ENCODE measurements at places on chromosomes 6 and 20.

GRCh38 chr20:57579898-57580447 lies 19.1 kb downstream of the PCK1 start:
- no peak for DNase-seq

GRCh38 chr20:44886266-44886651 lies 754 bp downstream of the YWHAB start:
- DNase-seq: no peak

DNA sequence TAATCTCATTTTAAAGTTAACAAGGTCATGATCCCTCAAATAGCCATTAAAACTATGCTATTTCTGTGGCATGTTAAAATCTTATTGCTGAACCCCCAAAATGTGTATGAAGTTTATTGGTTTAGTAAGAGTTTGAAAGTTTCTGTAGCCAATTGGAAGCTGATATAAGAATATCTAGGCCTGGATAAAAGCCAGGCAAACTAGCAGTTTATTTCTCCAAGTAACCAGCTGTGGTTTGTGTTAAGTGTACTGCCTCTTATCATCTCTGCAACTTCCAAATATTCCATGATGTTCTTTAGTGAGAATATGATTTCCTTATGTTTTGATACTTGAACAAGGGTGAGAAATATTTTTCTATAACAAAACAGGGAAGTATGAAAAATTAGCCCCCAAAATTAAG lies 76.7 kb downstream of the PRSS35 start:
- DNase-seq: no peak

- no peak for DNase-seq
Measured at GRCh38 chr20:32282461-32282860, 5.0 kb downstream of the KIF3B start.

DNA sequence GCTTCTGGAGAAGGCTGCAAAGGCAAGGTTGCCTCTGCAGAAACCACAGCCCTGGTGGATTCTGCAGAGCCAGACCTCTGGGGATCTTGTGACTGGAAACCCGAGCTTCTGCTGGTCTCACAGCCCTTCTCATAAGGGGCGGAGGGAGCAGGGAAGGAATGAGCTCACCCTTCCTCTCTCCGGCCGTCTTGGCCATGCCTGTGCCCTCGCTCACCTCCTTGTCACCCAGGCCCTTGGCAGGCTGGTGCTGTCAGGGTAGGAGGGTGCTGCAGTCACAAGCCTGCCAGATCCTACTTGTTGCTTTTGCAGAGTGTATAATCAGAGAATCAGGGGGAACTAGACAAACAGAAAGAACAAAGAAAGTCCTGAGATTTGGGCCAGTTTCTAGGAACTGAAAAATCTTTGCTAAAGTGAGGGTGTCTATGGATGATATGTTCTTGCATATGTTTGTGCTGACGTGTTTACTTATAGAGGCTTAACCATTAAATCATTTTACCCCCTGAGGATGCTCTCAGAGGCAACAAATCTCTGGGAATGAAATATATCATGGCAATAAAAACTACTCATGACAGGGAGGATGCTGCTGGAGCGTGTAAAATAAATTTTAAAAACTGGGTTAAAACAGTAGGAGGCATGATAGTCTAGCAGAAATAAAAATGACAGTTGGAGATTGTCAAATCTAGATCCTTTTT lies 244.9 kb upstream of the SOX4 start:
- DNase-seq: no peak

GRCh38 chr6:108966855-108967755 lies 118.9 kb downstream of the ARMC2 start:
- no peak for DNase-seq

All from foreskin keratinocyte (primary cell).